ENCODE measurements at places on chromosomes 4 and X. TPM values are rescaled to one million over a fixed set of nuclear protein-coding genes. Genes with fewer than 3 reads are reported as not detected.

Gene TEX13D
- not detected for polyA plus RNA-seq

Gene DMD
- polyA plus RNA-seq: not detected

Gene KIT
- polyA plus RNA-seq: 6.8 TPM

Gene SNCA
- polyA plus RNA-seq: 4.8 TPM

Gene MCF2
- polyA plus RNA-seq: 1.3 TPM

Gene FAM47E
- polyA plus RNA-seq: not detected

Measured in immature natural killer cell (primary cell).